ENCODE measurements at places on chromosomes 5 and 9. TPM values are rescaled to one million over a fixed set of nuclear protein-coding genes. Genes with fewer than 3 reads are reported as not detected.

GRCh38 chr5:140339636-140340035, 6.8 kb downstream of the HBEGF start:
- no peak for DNase-seq

DNA sequence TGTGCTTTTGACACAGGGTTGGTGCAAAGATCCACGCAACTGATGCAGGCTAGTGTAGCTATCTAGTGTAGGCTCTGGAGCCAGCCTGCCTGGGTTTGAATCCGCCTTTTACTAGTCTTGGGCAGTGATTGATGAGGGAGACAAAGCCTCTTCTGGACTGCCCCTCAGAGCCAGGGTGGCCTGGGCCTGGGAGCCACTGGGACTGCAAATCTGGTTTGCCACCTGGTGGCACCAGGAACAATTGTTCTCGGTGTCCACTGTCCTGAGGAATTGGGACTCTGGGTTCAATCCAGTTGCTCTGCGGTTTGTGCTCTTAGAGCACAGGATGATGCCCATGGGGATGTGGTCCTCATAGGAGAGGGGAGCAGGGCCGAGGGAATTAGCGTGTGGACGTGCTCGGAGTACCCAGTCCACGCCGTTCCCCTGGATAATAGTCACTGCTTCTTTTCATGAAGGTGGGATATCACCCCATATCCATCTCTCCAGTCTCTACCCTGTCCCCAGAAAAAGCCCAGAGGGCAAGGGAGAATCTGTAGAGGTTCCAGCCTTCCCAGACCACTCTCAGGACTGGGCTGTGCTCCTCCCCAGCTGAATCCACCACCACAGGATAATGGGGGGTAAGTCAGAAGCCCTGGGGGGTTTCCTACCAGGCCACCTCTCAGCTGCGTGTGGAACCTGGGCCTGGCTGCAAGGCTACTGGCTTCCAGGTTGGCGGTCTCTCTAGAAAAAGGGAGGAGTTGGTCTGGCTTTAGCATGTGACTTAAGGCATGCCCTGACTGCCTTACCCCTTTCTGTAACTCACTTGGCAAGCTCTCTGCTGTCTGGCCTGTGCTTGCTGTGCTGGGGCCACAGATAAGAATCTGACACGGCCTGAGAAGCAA, 1.9 kb downstream of the B4GALT7 start:
- no peak for DNase-seq

DNA sequence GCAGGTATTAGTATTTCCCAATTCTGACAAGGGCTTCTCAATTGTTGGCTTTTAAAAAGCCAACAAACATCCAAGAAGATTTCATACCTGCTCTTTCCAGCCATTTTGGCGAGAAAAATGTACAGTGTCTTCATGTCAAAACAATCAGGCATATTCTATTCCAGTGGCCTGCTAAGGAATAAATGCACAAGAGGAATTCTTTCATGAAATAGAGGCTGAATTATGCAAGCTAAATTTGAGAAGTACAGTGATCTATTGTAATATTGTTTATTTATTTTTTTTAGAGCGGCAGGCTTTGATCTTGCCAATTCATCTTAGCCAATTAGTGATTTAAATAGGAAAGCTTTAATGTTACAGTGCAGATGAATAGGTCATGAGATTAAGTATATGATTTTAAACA, 49.3 kb downstream of the NLN start:
- no peak for DNase-seq

OR1J1 gene
- not detected for polyA plus RNA-seq
